Adrenal gland (tissue), 19 donors: ENCODE measurements at places on chromosomes 4 and X.

DNA sequence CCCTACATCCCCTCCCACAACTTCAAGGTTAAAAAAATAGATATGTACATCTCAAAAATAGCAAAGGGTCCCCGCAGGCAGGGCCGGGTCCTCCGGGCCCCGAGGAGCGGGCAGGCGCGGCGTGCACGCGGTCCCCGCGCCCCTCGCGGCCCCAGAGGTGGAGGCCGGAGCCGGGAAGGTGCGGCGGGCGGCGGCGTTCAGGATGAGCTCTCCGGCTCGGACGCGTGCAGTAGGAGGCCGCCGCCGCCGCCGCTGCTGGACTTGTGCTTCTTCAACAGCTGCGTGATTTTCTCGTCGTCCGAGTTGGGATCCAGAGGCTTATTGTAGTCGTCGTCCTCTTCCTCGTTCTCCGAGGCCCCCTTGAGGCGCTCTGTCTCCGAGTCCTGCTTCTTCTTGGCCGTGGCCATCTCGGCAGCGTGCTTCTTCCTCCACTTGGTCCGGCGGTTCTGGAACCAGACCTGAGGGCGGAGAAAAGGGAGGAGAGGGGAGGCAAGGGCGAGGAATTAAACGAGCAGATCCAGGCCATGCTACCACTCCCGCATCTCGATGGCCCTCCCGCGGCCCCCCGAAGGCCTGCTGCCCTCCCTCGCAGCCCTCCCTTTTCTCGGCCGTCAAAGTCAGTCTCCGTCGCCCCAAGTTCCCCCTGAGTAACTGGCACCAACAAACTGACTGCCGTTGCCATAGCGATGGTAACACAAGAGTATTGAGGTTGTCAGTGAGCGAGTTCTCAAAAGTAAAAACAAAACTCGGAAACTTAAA, 5.8 kb downstream of the NKX6-1 start:
- DNase-seq, result no peak

DNA sequence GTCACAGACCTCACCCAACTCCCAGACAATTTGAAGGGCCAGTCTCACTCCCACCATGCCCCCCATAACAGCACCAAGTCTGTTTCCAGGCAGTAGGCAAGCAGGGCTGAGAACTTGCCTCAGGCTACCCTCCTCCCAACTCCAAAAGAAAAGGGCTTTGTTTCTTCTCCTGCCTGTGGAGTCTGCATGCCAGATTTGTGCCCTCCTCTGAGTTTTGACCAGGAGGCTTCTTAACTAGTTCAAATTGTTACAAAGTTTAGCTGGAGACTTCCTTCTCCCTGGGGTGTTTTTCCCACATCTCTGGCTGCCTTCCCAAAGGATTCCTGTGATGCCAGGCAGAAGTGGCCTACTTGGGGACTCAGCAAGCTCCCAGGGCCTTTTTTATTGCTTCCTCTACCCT, 29.6 kb downstream of the PBDC1 start:
- DNase-seq, result no peak

- DNase-seq, result no peak
Observed at GRCh38 chr4:34880246-34880645, 1364.1 kb downstream of the ARAP2 start.

DNA sequence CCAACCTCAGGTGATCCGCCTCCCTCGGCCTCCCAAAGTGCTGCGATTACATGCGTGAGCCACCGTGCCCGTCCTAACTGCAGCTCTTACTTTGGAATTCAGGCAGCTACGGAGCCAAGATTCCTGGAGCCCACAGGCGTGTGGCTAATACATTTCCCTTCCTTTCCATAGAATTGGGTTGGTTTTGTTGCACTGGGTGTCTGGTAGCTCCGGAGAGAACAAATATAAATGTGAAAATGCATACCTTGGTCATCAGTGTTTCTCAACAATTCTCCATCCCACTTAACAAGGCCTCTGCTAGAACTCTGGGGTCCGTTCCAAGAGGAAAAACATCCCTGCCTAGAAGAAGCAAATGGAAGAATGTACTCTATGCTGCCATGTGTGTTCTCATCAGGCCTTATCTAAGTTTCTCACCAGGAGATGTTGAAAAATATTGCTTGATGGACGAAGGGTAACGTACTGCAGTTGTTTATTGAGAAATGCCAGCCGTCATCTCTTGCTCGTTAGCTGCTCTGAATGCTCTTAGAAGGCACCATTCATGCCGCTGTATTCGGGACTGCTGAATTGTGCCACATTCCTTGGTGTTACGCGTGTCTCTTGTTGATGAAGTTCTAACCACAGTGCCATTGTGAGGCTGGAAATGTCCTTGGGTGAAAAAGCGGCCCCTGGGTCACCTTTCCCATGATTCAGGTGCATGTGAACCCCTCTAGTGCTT, 50.5 kb upstream of the CD99 start:
- DNase-seq, result no peak

DNA sequence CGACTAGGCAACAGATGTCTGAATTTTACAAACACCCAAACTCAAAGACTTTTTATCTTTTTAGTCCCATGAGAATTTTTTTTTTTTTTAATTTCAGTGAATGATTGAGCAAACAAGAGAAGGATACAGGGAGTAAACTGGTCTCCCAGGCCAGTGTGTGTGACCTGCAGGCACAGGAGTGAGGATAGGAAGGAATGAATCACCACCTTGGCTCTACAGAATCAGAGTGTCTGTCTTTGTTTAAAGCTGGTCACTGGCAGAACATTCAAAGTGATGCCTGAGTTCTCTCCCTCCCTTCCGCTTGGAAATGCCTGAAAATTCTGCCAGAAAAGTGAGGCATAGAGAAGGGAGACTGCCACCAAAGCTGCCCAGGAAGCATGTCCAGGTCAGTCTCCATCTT, 69.5 kb downstream of the PARM1 start:
- no peak for DNase-seq

DNA sequence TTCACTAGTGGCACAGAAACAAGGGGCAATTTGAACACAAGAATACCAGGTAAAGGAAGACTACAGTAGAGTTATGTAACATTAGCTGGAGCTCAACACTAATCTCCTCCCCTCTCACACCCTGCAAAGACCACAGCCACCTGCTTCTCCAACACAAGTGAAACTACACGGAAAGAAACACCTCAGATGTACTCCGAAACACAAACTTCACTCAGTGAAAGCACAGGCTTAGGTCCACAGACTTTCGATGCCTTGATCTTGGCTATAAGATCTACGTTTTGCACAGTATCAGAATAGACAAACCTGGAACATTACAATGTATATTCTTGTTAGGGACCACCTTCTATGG, 7.6 kb downstream of the ACSL1 start:
- no peak for DNase-seq

GRCh38 chr4:99179178-99179577, 35.1 kb upstream of the ADH4 start:
- DNase-seq, result no peak

DNA sequence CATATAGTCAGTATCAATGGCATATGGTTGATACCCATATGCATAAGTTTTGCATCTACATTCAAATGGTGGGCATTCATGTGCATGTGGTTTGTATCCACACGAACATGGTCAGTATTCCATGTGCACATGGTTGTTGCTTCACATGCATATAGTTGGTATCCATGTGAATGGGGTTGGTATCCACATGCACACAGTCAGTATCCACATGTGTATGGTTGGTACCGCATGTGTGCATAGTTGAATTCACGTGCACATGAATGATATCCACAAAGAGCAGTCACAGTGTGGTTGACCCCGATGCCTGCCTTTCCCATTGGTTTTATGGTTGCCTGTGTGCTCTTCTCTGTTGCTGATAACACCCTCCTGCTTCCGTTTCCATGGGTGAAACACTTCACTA, 427.9 kb downstream of the STIM2 start:
- no peak for DNase-seq

DNA sequence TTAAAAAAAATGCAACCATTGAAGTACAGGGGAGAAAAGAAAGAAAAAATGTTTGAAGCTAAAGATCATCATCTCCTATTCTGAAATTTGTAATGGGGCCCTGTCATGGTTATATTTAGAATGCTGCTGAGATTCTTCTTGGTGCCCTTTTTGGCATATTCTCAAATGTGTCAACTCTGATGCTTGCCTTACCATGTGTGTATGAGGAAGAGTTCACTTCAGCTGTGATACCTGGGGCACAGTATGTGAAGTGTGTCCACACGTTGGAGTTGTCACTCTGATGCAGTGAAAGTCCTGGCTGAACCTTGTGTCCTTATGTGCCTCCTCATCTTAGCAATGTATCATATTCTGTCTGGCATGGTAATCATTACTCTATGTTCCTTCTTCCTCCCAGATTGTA, 377.9 kb downstream of the RAPGEF2 start:
- no peak for DNase-seq

GRCh38 chr4:68062501-68062900, 67.2 kb downstream of the TMPRSS11F start:
- DNase-seq, result no peak

DNA sequence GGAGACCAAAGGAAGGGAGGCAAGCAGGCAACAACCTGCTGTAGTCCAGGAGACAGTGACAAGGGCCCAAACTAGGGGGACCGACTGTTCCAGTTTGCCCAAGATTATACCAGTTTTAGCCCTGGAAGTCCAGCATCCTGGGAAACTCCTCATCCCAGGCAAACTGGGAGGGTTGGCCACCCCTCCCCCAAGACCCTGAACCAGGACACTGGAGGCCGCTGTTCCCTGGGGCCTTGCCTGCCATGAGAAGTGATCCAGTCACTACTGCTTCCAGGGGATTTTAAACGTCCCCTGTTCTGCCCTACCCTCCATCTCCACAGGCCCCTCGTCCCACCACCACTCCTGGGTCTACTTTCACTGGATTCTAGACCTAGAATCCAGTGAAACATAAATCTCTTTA, 4.3 kb upstream of the DGAT2L6 start:
- DNase-seq, result no peak

GRCh38 chr4:16032396-16032770, 51.4 kb downstream of the PROM1 start:
- no peak for DNase-seq

GRCh38 chr4:151801547-151802516, 41.0 kb upstream of the GATB start:
- DNase-seq, result peak; percentile 60

DNA sequence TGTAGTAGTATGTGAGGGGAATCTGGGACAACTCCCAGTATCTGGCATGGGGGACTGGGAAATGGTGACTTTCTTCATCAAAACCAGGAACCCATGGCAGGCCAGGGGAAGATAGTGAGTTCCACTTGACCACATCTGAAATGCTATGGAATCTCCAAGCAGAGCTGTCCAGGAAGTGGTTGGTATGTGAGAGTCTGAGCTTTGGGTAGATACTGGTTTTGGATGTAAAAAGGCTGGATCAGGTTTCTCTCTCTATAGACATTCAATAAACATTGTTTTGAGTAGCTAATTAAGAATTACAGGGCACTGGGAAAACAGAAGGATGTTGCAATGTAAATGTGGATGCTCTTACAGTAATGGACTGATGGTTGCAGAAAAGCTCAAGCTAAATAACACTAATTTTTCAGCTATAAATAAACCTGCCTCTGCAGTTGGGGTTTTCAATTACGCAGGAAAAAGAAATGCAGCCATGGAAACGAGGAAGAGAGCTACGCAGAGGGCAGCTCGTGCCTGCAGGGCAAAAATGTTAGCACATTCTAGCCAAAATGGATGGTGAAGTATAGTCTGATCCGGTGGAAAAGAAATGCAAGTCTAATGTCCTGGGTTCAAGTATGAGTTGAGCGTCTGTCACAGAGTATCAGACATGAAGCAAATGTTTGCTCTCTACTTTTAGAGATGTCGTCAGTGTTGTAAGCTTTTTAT, 13.4 kb upstream of the CHRNA9 start:
- peak; percentile 71 for DNase-seq

- no peak for DNase-seq
Observed at GRCh38 chrX:101369687-101370086, 16.3 kb downstream of the BTK start.

GRCh38 chr4:152679414-152680281, at the start of gene TMEM154:
TMEM154 (minus strand) TSS chr4:152679997; CDS start chr4:152679933, 64 bp downstream.
- DNase-seq, result peak; percentile 58

DNA sequence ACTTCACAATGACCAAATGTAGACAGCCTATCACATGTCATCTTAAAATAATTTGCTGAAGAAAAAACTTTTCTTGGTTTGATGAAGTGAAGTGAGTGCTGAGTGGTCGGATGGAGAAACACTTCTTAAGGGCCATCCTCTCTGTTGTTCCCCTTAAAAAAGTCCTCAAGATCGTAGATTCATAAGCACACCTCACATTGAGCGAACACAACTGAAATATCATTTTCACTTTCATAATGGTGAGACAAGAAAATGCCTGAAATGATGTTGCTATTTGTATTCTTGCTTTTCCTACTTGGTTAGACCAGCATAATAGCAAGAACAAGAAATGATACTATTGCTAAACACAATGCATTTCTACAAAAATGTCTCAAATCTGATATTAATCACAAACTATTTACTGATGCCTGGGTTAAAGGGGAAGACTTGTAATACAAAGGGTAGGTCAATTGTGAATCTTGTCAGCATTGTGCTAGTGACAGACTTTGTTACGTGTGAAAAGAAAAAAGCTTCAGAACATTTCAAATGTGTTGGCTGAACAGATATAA, 305.6 kb upstream of the NR3C2 start:
- DNase-seq, result no peak

- no peak for DNase-seq
Observed at GRCh38 chr4:16598597-16599206, 299.7 kb downstream of the LDB2 start.

GRCh38 chr4:172202480-172203076, 389.4 kb downstream of the GALNTL6 start:
- no peak for DNase-seq

GRCh38 chr4:105895583-105896460, 551 bp downstream of the NPNT start:
- DNase-seq, result no peak

DNA sequence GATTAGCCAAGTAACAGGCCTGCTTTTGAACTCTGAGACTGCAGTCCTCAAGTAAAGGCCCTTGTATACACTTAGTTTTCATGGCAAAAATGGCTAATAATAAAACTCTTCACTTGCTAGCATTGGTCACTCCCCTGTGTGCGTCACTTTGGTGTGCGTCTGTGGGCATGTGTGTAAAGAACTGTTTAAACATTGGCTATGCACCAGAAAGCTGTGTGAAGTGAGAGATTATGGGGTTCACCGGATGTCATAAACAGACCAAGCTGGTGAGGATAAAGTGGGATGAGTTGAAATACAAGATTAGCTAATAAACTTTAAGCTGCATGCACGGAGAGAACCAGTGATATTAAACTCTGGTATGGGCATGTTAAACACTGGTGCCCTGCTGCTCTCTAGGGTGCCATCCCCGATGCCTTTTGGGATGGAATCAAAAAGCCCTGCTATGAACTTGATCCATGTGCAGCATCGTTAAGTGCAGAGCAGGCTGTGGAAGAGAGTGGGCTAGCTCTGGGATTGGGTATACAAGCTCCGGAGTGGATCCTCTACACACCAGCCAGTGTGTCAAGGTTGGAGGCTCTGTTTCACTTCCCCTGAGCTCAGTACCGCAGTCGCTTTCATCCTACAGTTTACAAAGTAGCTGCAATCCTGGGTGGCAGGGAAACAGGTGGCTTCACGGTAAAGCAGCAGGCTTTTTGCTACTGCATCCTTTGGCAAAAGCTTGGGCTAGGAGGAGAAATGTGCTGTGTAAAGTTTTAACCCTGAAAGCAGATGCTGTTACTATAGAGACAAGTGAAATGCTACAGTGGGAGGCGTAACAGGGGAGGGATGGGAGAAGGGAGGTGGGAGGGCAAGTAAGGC, 108.3 kb upstream of the SLC4A4 start:
- DNase-seq, result no peak
